ENCODE measurements at places on chromosomes 2 and 18.
A peak's percentile ranks its signal among the peaks of the same experiment; 100 is the strongest.

DNA sequence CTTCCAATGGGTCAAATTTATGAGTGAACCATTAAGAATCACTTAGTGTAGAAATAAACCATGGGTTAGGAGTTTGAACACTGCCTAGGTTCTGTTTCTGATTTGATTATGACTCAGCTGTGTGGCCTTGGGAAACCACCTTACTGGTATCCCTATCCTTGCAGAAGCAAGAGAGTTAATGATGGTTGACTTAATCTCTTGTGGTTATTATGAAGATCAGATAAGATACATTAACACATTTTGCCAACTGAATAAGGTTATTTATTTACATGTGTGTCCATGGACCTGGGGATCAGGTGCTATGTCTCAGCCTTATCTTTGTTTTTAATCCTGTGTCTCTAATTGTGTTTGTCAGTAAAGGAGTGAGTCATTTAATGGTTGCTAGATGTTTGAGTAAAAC, 5.4 kb upstream of the KCNJ13 start:
- DNase-seq = peak; percentile 58

- DNase-seq = no peak
Observed at GRCh38 chr18:6886797-6887330, 157.3 kb downstream of the ARHGAP28 start.

DNA sequence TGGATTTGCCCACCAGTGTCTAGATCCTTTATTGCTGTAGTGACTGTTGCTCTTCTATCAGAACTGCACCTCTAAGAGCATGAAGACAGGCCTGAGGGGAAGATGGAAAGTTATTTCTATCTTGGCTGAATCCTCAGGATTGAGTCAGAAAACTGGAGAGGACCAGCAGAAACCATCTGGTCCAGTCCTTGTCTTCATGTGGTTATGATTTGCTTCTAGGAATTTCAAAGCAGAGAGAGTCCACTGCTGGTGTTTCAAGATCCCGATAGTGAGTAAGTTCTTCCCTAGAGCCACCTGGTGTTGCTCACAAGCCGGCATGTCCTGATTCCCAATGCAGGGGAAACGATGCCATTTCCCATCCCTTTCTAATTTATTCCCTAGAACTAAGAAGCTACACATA, 84.2 kb downstream of the NCKAP5 start:
- no peak for DNase-seq

- peak; percentile 95 for DNase-seq
Observed at GRCh38 chr2:201235860-201236811, 24.2 kb upstream of the CASP8 start.

DNA sequence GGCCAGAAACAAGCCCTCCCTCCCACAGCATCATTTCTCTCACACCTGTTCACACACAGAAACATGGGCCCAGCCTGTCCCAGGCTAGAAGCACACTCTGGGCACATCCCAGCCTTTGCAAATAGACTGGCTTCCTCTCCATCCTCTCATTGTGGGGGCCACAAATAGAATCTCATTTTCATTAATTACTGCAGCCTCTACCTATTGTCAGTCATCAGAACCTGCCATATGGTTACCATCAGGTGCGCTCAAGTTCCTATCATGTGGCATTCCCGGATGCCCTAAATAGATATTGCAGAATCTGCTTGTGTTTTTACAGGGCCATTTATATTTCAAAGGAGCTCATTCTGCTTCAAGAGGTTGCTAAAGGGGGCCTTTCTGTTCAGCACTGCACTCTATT, 460.7 kb downstream of the BCL11A start:
- no peak for DNase-seq

- DNase-seq = no peak
Observed at GRCh38 chr2:105187531-105187930, 54.0 kb upstream of the GPR45 start.

GRCh38 chr2:119224391-119225104, 914 bp downstream of the STEAP3 start:
- peak; percentile 49 for DNase-seq

DNA sequence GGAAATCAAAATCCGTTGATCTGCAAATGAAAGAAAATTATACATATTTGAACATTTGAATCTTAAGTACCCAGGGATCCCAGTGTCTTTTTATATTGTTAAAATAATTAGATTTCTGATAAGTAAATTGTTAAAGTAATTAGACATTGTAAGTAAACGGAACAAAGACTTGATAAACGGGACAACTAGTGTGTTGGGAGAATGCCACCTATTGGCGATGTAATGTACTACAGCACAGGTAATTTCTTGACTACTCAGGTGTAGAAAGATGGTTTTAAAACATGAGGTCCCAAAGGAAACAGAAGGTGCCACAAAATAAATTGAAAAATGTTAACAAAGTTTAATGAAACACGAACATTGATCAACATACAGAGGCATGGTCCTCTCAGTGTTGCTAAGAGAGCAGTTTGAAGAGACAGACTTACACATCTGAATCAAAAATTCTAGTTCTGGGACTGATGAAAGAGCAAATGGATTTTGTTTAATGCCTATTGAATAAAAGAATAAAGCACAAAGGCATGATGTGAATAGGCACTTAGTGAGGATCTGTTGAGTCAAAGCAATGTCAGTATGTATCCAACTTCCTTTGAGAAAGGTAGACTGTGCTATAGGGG, 103.4 kb upstream of the RASGRP3 start:
- DNase-seq = peak; percentile 57

DNA sequence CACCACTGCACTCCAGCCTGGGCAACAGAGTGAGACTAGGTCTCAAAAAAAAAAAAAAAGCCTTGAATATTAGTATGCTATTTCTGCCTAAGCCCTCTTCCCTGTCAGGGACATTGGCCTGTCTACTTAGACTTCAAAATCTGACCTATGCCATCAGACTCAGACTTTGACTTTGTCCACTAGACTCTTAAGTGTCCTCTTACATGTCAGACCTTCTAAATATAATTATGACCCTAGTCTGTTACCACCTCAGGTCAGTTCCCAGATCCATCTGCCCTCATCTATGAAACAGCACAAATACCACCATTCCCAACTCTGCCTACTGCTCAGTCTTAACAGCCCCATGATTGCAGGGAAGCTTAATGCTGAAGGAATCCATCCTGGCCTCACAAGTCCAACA, 244.6 kb downstream of the ZEB2 start:
- no peak for DNase-seq

DNA sequence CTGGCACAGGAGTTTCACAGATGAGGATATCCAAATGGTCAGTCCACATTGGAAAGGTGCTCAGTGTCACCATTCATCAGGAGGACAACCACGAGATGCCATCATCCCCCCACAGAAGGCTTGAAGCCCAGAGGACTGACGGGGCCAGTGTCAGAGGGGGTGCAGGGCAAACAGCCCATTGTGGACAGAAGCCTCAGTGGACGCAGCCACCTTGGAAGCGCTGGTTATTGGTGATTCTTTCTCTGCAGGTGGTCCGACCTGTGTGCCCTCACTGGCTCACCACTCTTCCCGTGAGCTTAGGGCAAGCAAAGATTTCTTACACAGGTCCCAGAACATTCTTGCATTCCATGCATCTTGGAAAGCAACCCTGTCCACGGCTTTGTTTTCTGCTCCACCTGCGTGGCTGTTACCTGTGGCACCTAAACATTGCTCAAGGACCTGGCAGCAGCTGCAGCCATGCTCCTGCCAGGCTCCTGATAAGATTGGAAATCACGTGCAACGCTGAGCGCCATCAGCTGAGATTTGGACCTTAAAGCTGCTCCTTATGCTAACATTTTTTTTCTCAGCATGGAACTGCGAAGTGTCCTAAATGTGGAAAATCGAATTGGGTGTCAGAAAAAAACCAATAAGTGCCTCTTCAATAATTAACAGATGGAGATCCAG, 110.9 kb upstream of the CTDP1 start:
- DNase-seq = no peak

- DNase-seq = no peak
Observed at GRCh38 chr2:234594715-234595114, 97.8 kb upstream of the ARL4C start.

Data from hematopoietic multipotent progenitor cell treated with erythropoietin and hydrocortisone succinate and interleukin-3 and kit ligand, for 6 days (in vitro differentiated cells).